Naive thymus-derived CD4-positive, alpha-beta T cell (primary cell): ENCODE measurements at places on chromosomes 1 and 21. TPM values are rescaled to one million over a fixed set of nuclear protein-coding genes. Genes with fewer than 3 reads are reported as not detected.

Gene USH2A
- total RNA-seq: not detected in 2 replicates

Gene JAM2
- 0.17 TPM for total RNA-seq

Gene CA14
- not detected for total RNA-seq

Gene SPTA1
- total RNA-seq: not detected in 2 replicates

Gene SF3B4
- total RNA-seq: 99.5 and 103 TPM in 2 replicates

Gene BARHL2
- not detected in 2 replicates for total RNA-seq

Gene PLA2G5
- not detected for total RNA-seq

Gene CLCC1
- total RNA-seq: 20.9 and 25.2 TPM in 2 replicates
